Activated gamma-delta T cell treated with Interleukin-2 at 50 U/mL for 16 hours (primary cell): ENCODE measurements at places on chromosomes 7 and 10.
A peak's percentile ranks its signal among the peaks of the same experiment; 100 is the strongest.

- no peak for DNase-seq
Observed at GRCh38 chr10:5575144-5575481, 50.4 kb downstream of the CALML3 start.

- no peak for DNase-seq
Observed at GRCh38 chr7:128278366-128278765, 37.3 kb downstream of the LEP start.

- DNase-seq: no peak
Observed at GRCh38 chr7:73921623-73922528, 60.9 kb downstream of the TMEM270 start.

- no peak for DNase-seq
Observed at GRCh38 chr10:64731016-64731415, 1209.8 kb downstream of the REEP3 start.

GRCh38 chr10:121113385-121113696 lies 262.2 kb downstream of the WDR11 start:
- no peak for DNase-seq

DNA sequence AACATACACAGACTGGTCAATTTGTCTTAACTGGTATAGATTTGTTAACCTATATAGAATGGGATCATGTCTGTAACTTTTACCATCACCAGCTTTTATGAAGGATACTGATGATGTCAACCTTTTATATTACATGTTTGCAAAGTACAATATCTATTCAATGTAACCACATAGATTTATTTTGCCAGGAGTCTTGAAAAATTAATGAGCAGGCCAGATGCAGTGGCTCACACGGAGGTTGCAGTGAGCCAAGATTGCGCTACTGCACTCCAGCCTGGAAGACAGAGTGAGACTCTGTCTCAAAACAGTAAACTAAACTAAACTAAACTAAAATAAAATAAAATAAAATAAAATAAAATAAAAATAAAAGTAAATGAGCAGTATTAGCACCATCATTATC lies 30.0 kb upstream of the PARD3 start:
- no peak for DNase-seq

- DNase-seq: no peak
Observed at GRCh38 chr10:77290528-77291155, 347.0 kb downstream of the KCNMA1 start.

- peak; percentile 71 for DNase-seq
Observed at GRCh38 chr7:138903186-138903820, 77.9 kb downstream of the KIAA1549 start.
